Activated CD8-positive, alpha-beta memory T cell treated with anti-CD3 and anti-CD28 coated beads for 1 hour (primary cell): ENCODE measurements at places on chromosomes 4 and X.

GRCh38 chr4:148737061-148737770 is 295.0 kb upstream of the NR3C2 start:
- no peak for DNase-seq

DNA sequence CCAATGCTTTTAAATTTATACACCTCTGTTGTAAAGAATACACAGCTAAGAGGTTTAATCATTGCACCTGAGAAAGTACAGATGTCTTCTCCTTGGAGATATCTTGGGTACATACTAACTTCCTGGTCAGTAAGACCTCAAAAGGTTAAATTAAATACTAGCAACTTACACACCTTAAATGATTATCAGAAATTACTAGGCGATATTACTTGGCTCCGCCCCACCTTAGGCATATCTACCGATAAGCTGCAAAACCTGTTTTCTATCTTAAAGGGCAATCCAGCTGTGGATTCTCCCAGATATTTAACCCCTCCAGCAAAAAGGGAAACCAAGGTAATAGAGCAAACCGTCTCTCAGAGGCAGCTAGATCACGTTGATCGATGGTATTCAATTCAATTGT is 819.4 kb downstream of the FAM133A start:
- no peak for DNase-seq

- no peak for DNase-seq
Measured at GRCh38 chrX:65596270-65597034, 61.9 kb upstream of the LAS1L start.

- DNase-seq = no peak
Measured at GRCh38 chr4:85829276-85830051, 354.5 kb downstream of the ARHGAP24 start.

DNA sequence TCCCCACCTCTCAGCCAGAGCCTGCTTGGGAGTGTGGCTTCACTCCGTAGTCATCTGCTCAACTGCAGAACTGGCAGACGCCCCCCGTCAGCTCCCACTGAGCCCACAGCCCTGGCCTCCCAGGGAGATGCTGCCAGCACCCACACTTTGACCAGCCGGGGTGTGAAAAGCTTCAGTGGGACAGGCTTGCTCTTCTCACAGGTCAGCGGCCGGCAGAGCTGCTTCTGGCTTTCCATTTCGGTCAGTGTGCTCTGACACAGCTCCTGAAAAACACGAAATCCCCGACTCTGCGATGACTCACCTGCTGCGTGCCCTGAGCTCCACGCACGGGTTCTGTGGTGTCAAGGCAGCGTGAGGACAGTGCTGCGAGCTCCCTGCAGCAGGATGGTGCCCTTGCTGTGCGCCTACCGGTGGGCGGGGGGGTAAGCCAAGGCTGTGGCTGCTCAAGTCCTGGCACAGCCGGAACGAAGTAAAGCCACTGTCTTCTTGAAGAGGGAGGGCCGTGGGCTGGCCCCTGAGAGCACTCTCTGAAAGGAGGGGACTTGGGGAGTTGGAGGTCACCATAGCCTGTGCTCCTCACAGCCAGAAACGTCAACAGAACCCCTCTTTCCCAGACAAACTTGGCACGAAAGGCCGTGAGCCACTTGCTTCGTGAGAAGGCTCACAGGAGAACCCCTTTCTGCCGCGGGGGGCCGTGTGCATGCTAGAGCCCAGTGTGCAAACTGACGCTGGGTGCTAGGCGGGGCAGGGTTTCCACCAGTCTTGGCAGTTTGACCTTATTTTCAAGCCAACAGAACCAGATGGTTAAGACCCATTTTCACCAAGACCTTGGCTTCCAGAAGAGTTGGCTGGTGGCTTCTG is 23.6 kb downstream of the NOP14 start:
- no peak for DNase-seq

DNA sequence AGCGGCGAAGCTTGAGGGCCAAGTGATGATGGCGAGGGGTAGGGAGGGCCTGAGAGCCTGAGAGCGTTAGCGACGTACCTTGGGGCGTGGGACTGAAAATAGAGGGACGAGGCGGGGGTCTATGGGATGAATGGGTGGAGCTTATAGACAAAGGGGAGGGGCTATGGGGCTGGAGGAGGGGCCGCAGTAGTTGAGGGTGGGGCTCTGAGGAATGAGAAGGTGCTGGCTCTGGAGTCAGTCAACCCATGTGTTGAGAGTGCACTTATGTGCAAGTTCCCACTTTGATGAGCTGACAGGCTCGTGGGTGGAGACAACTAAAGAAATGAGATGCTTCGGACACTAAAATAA is 488 bp downstream of the TBC1D25 start:
- DNase-seq = no peak

- no peak for DNase-seq
Measured at GRCh38 chr4:83552083-83552482, 16.2 kb downstream of the GPAT3 start.

DNA sequence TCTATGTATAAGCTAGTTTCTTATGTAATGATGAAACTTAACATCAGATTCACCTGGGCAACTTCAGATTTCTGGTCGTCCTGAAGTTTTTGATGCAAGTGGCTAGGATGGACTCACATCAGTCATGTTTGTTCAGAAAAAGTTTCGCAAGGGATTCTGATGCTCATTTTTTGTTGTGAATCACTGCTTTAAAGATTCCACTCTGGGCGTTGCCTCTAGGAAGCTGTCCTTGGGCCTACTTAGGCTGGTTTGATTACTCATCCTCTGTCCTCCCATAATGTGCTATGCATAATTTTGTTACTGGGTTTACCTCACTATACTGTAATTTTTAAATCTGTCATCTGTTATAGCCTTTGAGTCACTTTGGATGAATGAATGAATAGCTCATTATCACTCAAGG is 30.8 kb downstream of the HERC3 start:
- DNase-seq = no peak

GRCh38 chr4:134278675-134279074 is 77.1 kb upstream of the PABPC4L start:
- DNase-seq = no peak

GRCh38 chr4:79046016-79046592 is 106.9 kb upstream of the PAQR3 start:
- DNase-seq = no peak

DNA sequence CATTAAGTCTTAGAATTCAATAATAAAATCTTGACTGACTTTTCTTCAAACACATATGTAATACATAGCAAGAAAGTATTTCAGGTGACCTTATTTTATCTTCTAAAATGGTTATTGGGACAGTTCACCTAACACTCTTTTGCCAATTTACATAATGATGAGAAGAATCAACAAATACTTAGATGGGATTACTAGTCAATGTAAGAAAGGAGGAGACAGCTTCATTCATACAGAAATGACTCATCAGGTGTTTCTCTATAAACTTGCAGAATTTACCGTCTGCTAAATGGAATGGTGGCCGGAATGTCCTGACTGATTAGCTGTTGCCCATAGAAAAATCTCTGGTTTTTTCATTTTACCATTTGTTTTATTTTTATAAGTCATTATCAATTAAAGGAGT is 115.0 kb upstream of the ETNPPL start:
- DNase-seq = no peak

DNA sequence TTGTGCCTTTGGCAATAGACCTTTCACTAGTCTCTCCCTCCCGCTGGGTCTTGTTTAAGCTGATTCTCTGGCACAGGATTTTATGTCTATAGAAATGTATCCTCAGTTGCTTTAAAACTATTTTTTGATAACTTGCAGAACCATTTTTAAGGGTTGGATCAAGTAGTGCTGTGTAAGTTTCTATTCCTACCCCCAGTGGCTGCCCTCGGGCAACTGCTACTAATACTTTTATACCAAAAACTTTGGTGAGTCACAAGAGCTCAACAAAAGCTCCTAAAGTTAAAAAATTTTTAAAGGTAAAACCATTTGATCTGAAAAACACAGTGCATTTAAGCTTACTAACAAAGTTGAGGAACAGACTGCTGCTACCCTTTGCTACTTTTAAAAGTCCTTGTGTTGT is 1460.6 kb upstream of the PCDH7 start:
- DNase-seq = no peak

- DNase-seq = no peak
Measured at GRCh38 chr4:82551734-82552133, 10.1 kb downstream of the TMEM150C start.

- no peak for DNase-seq
Measured at GRCh38 chr4:37803348-37803973, 23.0 kb upstream of the PGM2 start.

GRCh38 chrX:47960406-47960805 is 43.4 kb downstream of the ZNF182 start:
- DNase-seq = no peak

GRCh38 chr4:84681486-84682274 is 98.8 kb downstream of the CDS1 start:
- no peak for DNase-seq

GRCh38 chrX:74421036-74421739 is at the start of gene SLC16A2:
Gene SLC16A2 (plus strand): TSS chrX:74421493. CDS start chrX:74421638, 145 bp downstream.
- no peak for DNase-seq

- DNase-seq = no peak
Measured at GRCh38 chr4:125728568-125728967, 413.8 kb downstream of the FAT4 start.

- DNase-seq = no peak
Measured at GRCh38 chr4:122997463-122998101, 75.2 kb upstream of the NUDT6 start.

- DNase-seq = no peak
Measured at GRCh38 chrX:63743596-63743995, 41.4 kb downstream of the ARHGEF9 start.

- no peak for DNase-seq
Measured at GRCh38 chr4:67101612-67102011, 443.7 kb downstream of the CENPC start.

DNA sequence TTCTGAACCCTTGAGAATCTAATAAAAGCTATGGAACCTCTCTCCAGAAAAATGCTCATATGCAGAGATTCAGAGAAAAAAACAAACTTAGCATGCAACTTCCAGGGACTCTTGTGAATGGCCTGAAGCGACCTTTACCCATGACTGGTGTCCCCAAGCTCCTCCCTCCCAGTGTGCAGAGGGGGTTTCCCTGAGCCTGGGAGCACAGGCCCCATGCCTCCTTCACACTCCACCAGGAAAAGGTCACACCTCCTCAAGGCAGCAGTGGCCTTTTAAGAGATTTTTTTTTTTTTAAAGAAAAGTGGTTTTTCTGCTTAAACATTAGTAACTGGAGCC is 13.3 kb upstream of the UBA6 start:
- DNase-seq = no peak

- DNase-seq = no peak
Measured at GRCh38 chrX:68083510-68083909, 349.8 kb downstream of the OPHN1 start.

DNA sequence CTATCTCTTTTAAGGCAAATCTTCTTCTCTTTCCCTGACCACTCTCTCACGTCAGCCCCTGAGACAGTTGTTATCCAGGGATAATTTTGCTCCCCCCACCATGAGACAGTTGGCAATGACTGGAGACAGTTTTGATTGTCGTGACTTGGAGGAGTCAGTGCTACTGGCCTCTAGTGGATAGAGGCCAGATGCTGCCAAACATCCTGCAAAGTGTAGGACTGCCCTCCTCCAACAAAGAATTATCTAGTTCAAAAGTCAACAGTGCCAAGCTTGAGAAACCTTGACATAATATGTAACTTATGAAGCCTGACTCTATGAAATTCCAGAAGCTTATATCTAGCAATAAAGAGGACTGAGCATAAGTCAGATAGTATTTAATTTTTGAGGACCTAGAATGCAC is 502.1 kb upstream of the IGFBP7 start:
- no peak for DNase-seq

- DNase-seq = no peak
Measured at GRCh38 chr4:68074397-68074796, 55.3 kb downstream of the TMPRSS11F start.

DNA sequence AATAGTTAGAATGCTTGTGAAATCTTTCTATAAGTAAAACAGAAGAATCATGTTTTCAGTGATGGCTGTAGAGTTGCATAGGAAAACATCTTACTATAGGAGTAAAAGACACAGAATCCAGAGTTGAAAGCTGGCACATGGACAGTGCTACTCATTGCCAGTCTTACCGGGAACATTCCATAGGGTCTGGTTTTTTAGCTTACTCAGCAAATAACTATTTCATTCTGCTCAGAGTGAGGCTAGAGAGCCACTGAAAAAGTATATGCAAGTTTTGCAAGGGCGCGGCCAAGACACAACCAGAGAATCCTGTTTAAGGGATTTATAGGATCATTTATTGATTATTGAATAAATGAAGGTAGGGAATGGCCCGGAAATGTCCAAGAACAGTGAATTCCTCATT is 60.3 kb downstream of the MTHFD2L start:
- no peak for DNase-seq

DNA sequence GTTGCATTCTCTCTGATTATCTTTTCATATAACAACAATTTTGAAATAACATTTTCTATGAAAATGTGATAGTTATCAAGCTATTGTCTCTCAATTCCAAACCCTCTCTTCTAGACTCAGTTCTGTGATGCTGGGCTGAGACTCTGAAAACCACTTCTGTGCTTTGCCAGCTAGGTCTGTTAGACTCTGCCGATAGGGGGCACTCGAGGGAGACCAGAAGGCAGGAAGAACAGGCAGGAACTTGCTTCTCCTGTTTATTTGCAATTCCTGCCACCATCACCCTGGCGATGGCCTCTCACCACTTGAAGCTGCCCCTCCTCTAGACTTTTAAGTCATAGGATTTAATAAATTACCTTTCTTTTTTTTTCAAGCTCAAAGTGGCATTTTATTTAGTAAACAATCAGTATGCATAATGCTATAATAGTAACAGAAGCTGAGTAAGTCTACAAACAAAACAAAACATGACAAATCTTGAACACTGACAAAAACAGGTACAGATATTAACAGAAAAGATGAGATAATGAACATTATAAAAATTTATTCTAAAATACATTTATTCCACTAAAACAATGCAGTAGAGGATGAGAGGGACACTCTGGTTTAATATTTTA is 49.7 kb downstream of the RASL11B start:
- peak; percentile 16 for DNase-seq

- no peak for DNase-seq
Measured at GRCh38 chr4:163703251-163703650, 208.8 kb downstream of the TMA16 start.

DNA sequence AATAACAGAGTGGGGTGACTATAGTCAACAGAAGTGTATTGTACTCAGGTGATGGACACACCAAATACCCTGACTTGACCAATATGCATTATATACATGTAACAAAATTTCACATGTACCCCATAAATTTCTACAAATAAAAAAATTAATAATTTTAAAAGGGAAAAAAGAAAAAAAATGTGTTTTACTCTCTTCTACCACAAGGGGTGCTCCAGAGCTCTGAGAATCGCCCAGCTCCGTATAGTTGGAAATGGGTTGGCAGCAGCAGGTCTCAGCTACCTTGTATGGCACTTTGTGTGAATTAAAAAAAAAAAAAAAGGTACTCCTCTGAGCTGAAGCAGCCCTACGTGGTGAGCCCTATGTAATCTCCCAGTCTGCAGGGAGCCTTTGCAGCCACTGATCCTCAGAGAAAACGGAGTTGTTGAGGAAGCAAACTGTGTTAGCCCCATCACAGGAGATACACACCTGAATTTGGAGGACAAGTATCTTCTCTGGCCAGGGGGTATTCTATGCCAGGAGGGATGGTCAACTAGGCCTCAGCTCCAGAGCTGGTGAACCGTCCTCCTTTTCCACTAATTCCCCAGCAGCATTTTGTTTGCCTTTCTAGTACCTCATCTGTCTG is 17.2 kb upstream of the POLA1 start:
- DNase-seq = no peak

GRCh38 chrX:39755143-39756032 is 342.4 kb downstream of the BCOR start:
- DNase-seq = no peak
